GOT3 (cell line): ENCODE measurements at places on chromosomes 4 and X.

DNA sequence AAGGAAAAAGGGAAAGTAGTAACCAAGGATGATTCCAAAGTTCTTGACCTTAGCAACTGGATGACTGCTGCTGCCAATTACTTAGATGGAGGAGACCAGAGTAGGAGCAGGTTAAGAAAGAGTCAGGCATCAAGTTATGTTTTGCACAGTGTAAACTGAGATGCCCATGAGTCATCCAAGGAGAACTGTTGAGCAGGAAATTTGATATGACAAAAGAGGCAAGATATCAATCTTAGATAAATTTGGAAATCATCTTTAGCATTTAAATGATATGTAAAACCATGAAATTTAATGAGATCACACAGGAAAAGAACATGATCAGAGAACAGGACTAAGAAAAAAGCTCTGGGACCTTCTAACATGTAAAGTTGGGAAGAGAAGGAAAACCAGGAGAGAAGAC is 361.3 kb downstream of the OPHN1 start:
- DNase-seq: no peak

- no peak for DNase-seq
Measured at GRCh38 chrX:134792077-134792476, 133.8 kb upstream of the PLAC1 start.

- DNase-seq: no peak
Measured at GRCh38 chr4:94216394-94216793, 8.7 kb downstream of the SMARCAD1 start.

DNA sequence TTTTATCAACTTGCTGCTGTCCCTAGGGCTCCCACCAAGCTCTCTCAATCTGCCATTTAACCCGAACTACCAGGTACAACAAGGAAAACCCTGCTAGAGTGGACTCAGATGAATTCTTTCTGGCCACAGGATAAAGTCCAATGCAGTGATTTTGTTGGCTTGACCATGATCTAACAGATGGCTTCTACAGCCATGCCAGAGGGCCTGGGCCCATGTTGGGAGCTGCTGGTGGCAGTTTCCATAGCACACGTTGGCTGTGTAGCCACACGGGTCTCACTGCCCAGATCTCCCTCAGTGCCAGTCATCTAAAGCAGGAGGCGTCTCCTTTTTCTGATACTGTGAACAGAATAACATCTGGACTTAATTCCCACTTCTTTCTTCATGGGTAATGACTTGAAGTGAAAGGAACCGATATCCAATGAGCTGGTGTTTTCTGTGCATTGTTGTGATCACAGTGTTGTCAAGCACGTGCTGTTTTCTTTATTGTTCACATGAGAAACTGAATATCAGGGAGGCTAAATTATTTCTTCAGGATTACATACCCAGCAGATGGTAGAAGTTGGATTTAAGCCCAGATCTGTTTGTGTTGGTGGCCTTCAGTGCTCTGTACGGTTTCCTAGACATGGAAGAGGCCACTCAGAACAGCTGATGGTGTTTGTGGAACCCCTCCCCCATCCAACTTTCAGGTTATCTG is 85.2 kb upstream of the CLCN4 start:
- no peak for DNase-seq

GRCh38 chr4:37322122-37322521 is 77.6 kb downstream of the NWD2 start:
- no peak for DNase-seq

GRCh38 chr4:78323439-78323838 is 228.1 kb upstream of the ANXA3 start:
- no peak for DNase-seq
